Kidney epithelial cell (primary cell): ENCODE measurements at places on chromosomes 1 and 21. TPM values are rescaled to one million over a fixed set of nuclear protein-coding genes. Genes with fewer than 3 reads are reported as not detected.

The FCRL1 gene
- not detected in 2 replicates for total RNA-seq

The KRTAP21-2 gene
- not detected in 2 replicates for total RNA-seq

The ZNF648 gene
- total RNA-seq = 1.0 and 1.1 TPM in 2 replicates

The TMEM269 gene
- 0.04 and 0.27 TPM in 2 replicates for total RNA-seq

The AMY1C gene
- total RNA-seq = not detected in 2 replicates

The SPTA1 gene
- total RNA-seq = not detected in 2 replicates

The CFAP107 gene
- total RNA-seq = not detected in 2 replicates

The COL24A1 gene
- 0.07 and 0.21 TPM in 2 replicates for total RNA-seq

The COA6 gene
- total RNA-seq = 25.9 and 46.2 TPM in 2 replicates

The KRTAP19-3 gene
- not detected in 2 replicates for total RNA-seq

The KLF17 gene
- total RNA-seq = not detected in 2 replicates

The KIF2C gene
- total RNA-seq = 9.5 and 11.8 TPM in 2 replicates

The RXFP4 gene
- not detected in 2 replicates for total RNA-seq
